ENCODE measurements at places on chromosomes 7 and 10.

- no peak for DNase-seq
These were observed 16.5 kb upstream of the KNDC1 start for GRCh38 chr10:133143546-133143945.

- DNase-seq = no peak
These were observed 17.7 kb upstream of the FXYD4 start for GRCh38 chr10:43353495-43354329.

- no peak for DNase-seq
These were observed 3.8 kb downstream of the LEP start for GRCh38 chr7:128244861-128245260.

DNA sequence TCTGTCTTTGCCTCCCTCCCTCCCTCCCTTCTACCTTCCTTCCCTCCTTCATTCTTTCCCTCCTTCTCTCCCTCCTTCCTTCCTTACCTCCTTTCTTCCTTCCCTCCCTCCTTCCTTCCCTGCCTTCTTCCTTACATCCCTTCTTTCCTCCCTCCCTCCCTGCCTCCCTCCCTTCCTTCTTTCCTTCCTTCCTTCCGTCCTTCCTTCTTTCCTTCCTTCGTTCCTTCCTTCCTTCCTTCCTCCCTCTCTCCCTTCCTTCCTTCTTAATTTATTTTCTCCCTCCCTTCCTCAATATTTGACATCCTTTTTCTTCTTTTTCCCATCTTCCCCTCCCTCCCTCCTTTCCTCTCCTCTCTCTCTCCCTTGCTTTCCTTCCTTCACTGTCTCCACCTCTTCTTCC is 301.8 kb downstream of the GATA3 start:
- DNase-seq = no peak

DNA sequence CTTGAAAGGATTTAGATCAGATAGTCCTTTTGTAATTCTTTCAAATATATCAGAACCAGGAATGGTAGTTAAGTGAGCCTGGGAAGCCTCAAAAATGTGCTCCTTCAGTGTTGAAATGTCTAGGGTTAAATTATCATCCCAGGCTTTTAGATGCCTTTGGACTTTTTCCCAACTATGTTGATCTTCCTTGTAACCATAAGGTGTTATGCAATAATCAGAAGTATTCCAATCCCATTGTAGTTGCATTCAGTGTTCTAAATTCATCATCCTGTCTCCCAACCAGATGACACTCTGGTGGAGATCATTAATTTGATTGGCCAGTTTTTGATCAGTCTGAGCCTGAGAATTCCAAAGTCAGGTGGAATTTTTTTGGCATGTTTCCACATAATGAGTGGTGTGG is 35.1 kb upstream of the AKR1C2 start:
- no peak for DNase-seq

DNA sequence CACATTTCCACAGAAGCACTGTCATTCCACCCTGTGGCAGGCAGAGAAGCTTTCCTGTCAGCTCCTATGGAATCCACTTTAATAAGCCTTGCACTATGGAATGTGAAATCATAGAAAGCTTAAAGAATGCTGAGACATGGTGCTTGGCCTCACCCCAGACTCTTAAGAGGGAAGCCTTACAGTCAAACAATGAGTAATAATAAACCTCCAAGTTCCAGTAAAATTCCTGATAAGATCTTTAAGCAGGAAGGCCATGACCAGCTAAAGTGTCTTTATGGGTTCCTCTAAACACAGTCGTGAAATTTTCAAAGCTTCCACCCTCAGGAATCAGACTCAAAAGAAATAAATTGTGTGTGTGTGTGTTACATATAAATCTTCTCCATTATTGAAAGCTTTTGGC is 11.9 kb upstream of the TEX36 start:
- no peak for DNase-seq

- DNase-seq = no peak
These were observed 26.2 kb downstream of the CUX1 start for GRCh38 chr7:101843293-101844271.

DNA sequence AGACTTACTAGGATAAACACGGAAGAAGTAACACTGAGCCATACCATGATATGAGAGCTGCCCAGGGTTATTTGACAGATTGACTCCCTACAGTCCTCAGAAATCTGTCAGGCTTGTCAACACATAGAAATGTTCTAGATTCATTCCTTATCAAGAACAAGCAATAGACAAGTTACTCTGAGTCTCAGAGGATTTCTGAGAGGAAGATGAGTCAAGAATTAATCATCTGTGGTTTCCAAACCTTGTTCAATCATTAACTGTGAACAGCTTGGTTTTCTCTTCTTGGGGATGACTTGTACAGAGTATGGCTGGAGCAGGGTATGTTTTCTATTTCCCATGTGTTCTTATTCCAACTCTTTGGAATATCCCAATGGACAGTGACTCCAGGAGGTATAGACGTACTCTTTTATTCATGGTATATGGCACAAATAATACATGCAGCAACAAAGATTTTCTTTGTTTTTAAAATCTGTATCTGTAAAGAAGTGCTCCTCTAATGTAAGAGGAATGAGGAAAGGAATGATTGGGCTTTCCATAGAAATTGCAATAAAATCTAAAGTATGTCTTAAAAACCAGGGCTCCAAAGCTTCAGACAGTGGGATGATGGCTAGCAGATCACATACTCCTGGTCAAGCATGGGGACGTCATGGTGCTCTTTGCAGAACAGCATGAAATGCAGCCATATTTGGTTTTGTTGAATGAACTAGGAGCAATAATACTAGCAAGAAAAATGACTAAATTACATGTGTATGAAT is 11.9 kb upstream of the SFR1 start:
- DNase-seq = no peak

GRCh38 chr7:5539013-5539411 is 115.4 kb upstream of the TNRC18 start:
- DNase-seq = no peak

DNA sequence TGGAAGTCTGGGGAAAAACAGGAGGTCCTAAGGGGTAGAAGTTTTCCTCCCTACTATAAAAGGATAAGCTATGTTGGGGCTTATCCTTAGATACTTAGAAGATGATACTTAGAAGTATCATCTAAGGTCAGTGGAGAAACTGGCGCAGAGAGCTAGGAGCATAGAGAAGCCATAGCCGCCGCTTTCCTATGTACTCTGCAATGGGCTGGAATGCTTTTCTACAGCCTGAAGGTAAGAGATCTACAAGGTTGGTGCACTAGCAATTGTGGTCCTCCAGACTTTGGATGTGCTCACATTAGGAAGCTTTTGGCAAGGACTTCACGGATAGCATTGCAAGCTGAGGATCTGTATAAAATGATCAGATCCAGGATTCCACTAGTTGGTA is 12.4 kb upstream of the OPTN start:
- no peak for DNase-seq

- no peak for DNase-seq
These were observed 72.2 kb downstream of the RSU1 start for GRCh38 chr10:16745061-16745460.

GRCh38 chr10:51273574-51273973 is 199.3 kb downstream of the PRKG1 start:
- no peak for DNase-seq

GRCh38 chr7:156096771-156097538 is 284.7 kb upstream of the SHH start:
- no peak for DNase-seq

DNA sequence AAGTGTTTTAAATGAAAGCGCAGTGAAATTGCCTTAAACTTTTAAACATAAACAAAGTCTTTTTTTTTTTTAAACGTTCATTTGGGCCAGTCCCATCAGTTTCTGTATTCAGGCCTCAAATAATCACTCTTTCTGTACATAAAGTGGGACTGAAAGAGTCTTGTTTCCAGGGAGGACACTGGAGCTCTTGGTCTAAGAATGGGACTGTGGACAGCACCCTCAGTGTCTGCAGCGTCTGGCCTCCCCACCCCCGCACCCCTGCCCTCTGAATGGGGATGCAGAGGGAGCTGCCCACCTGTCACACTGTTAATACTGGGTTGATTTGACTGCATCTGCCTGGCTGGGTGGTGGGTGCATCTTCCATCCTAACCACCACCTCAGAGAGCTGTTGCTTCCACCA is 5.2 kb downstream of the ZNF365 start:
- no peak for DNase-seq

DNA sequence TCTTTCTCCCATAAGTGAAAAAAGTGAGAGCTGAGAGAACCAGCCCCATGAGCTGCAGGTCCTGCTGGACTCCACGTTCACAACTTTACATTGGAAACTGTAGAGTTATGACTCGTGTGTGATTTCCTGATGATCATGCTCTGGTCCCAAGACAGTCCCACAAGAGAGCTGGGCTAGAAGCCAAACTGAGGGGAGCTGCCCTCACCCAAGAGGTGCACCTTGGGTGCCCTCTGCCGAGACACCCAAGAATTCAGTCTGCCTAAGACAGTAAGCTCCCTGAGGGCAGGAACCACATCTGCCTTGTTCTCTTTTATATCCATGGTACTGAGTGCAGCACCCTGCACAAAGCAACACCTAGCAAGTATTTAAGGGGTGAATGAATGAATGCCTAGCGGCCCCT is 112.8 kb upstream of the SFMBT2 start:
- no peak for DNase-seq

- DNase-seq = no peak
These were observed 644.4 kb upstream of the IGFBP3 start for GRCh38 chr7:46565253-46566096.

DNA sequence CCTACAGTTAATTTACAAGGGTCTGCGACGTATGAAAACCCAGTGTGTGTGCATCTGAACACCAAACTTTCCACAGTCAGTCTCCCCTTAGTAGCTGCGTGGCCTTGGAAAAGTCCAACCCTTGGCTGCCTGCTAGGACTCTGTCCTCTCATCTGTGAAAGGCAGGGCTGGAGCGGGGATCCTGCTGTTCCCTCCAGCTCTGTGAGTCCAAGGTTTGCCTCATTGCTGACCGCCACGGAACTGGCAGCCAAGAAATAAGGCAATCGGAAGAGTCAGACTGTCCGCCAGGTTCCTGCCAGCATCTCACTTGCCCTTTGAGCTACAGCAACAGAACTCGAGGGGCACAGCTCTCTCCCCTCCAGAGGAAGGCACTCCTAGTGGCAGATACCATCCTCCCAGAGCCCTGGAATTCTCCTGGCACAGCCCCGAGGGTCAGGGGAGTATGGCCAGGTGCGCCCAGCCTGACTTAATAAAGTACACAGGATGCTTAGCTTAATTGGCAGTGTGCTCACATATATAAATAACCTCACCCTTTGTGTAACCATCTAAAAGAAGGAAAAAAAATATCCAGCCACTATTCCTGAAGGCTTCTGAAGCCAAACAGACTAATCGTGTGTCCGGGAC is 530.1 kb upstream of the FOXK1 start:
- DNase-seq = no peak

DNA sequence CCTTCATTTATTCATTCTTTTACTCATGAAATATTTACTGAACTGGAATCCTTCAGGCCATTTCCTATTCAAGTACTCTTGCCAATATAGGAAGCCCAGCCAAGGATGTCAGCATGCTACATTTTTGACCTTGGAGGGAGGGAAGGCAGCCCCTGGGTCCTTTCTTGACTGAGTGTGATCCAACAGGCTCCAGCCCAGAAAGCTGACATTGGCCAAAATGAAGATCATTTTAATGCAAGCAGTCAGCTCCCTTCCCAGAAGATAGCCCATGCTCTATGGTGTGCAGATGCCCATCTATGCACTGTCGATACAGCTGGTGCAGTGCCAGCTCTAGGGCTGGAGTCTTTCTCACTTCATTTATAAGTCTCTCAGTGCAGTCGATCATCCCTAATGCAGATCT is 646.0 kb downstream of the KCNMA1 start:
- no peak for DNase-seq

GRCh38 chr10:77328272-77328816 is 309.3 kb downstream of the KCNMA1 start:
- DNase-seq = peak; percentile 16

DNA sequence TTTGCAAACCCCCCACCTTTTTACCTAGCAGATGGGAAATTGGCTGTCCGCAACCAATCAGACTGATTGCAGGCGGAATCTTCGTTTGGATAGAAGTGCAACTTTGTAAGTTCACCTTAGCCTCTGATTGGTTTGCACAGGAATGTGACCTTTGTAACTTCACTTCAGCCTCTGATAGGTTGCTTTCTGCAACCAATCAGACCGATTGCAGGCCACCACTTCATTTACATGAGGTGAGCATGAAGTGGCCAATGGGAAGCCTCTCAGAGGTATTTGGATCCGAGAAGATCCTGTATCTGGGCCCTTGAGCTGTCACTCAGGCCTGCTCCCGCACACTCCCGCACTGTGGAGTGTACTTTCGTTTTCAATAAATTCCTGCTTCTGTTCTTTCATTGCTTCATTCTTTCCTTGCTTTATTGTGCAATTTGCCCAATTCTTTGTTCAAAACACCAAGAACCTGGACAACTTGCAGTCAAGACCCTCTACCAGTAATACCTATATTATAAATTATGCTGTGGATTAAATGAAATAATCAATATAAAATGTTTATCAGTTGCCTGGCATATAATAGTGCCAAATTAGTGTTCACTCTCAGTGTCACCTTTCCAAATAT is 491.4 kb downstream of the PLXNA4 start:
- no peak for DNase-seq

- DNase-seq = no peak
These were observed 27.6 kb upstream of the RUFY2 start for GRCh38 chr10:68434657-68435056.

All from KG1 (cell line).